ENCODE measurements at places on chromosomes 1 and 21. TPM values are rescaled to one million over a fixed set of nuclear protein-coding genes. Genes with fewer than 3 reads are reported as not detected.
A peak's percentile ranks its signal among the peaks of the same experiment; 100 is the strongest.

GRCh38 chr1:61125263-61125662, 42.9 kb downstream of the NFIA start:
- no peak for DNase-seq

- DNase-seq: no peak
These were observed 19.0 kb upstream of the VCAM1 start for GRCh38 chr1:100700586-100700985.

DNA sequence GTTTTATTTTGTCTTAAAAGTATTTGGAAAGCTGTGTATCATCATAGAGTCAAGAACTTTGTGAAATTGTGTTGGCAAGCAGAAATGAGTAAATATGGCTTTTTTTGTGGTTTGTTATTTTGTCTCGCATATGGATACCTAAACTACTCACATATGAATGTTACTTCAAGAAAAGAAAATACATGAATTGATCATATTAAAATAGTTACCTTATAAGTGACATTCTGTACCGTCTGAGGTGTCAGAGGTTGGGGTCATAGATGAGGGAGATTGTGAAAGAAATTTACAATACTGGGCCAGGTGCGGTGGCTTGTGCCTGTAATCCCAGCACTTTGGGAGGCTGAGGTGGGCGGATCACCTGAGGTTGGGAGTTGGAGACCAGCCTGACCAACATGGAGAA, 31.3 kb upstream of the AXDND1 start:
- DNase-seq: no peak

- no peak for DNase-seq
These were observed 9.8 kb downstream of the SLAMF7 start for GRCh38 chr1:160748878-160749269.

DNA sequence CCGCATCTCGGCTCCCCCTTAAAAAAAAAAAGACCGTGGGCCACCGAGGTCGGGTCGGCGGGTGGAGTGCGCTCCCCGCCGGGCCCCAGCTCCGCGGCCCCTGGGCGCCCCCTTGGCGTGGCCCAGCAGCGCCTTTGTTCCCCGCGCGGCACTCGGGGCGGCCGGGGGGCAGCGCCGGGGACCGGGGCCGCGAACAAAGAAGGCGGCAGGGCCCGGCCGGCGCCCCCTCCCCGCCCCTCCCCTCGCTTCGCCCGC, 571 bp downstream of the MARCKSL1 start:
- DNase-seq: no peak

- DNase-seq: peak; percentile 49
These were observed 10.6 kb downstream of the FCMR start for GRCh38 chr1:206911064-206911663.

- DNase-seq: no peak
These were observed 11.2 kb downstream of the PRMT2 start for GRCh38 chr21:46646541-46647154.

DNA sequence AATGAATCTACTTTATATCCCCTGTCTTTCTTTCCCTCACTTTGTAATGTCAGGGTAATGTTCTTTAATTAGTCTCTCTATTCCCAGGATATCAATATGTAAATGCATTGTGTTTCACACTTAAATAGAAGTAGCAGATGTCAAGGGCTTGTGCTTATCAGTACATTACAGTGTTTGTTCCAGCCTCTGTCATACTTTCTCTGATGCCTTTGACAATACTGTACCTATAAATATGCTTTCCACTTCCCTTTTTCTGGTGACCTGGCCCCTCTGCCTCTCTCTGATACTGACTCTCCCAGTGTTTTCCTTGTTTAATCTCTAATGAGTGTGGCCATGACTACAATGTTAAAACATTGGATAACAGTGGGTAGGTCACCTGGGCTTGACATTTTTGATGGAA, 862.0 kb upstream of the NEGR1 start:
- DNase-seq: no peak

DNA sequence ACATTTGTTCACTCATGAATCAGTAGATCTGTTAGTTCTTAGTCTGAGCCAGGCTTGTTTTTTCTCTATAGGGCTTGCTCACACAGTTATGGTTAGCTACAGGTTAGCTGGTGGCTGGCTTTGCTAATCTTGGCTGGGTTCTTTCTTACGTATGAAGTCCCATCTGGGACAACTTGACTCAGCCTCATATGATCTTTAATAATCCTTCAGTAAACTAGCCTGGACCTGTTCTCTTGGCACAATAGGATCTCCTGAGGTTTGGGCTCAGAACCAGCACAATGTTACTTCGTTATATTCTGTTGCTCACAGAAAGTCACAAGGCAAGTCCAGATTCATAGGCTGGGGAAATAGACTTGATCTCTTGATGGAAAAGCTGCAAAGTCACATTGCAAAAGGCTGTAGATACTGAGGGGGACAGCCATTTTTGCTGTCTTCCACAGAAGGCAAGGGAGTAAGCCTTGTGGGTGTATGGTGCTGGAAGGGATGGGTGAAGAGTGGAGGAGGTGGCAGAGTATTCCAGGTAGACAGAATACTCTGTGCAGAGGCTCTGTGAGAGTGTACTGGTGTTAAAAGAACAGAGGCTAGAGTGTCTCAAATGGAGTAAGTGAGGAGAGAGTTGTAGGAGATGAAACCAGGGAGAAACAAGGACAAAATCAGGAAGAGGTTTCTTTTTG, 24.4 kb downstream of the EFCAB7 start:
- DNase-seq: no peak

GRCh38 chr1:23793861-23794731, 3.2 kb downstream of the LYPLA2 start:
- no peak for DNase-seq

DNA sequence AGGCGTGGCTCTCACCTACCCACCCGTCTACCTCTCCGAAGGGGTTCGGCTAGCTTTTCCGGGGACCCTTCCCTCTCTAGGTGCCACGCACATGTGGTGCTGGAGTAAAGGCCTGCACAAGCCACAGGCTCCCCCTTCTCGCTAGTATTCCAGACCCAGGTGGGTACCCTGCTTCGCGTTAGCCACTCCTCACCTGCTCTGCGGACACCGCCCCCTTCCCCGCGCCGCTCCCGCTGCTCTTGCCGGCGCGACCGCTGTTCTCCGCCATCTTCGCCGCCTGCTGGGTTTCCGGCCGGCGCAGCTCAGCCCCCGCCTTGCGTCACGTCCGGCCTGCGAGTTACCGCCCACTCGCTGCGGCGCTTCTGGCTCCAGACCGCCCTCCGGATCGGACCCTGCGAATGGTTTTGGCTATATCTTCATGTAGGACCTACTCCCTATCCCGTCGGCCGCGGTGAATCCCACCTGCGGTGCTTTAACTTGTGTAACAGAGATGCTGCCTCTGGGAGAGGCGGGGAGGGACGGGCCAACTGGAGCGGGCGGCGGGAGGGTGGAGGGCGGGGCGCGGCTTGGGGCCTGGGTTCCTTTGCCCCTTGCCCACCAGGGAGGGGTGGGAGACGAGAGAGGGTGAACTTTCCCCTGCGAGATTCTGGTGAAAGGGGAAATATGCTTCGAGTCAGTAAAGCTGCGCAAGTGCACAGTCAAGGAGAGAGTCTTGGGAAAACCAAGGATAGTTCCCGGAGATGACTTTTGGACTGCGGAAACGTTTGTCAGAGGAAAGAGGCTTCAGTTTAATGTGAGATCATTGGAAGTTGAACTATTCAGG, at the start of the genes NIT1 and PFDN2:
NIT1 (plus strand) TSS at position 347 of the 823 bp plus-strand sequence; CDS start at position 419, 72 bp downstream.
PFDN2 (minus strand) TSS at position 279 of the 823 bp plus-strand sequence; CDS start at position 268, 11 bp downstream.
- peak; percentile 83 for DNase-seq

DNA sequence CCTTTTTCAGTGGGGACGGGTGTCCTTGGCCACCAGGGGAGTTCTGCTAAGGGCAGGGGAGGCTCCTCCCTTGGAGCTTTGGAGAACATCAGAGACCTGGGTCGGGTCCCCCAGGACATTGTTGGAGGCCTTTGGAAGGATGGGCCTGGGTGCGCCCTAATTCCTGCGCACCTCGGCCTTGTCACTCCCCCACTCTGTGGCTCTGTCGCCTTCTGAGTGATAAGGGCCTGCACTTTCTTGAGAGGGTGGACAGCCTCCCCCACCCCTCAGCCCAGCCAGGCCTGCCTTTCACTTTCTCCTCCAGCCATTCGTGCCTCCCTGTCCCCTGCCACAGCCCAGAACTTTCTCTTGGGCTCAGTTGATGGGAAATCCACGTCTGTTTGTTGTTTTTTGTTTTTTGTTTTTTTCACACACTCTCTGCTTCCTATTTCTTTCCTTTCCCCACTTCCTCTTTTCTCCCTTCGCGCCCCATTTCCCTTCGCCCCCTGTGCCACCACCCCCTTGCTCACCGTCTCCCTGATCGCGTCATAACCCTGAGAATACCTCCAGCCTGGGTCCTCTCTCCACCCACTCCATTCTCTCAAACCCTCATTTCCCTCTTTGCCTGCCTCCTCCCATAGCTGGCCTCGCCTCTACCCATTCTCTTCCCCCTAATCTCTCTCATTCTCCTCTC, 85.6 kb downstream of the PAX7 start:
- no peak for DNase-seq

- DNase-seq: no peak
These were observed at the start of gene SPRR1A for GRCh38 chr1:152983743-152984142. Gene SPRR1A (plus strand): TSS chr1:152984081. CDS start chr1:152985231, 1,150 bp downstream.

- DNase-seq: no peak
These were observed 241.8 kb upstream of the IRF2BP2 start for GRCh38 chr1:234851450-234852438.

GRCh38 chr1:226457307-226457712, 49.4 kb upstream of the PARP1 start:
- no peak for DNase-seq

GRCh38 chr1:159141584-159142390, 29.6 kb upstream of the CADM3 start:
- no peak for DNase-seq

DNA sequence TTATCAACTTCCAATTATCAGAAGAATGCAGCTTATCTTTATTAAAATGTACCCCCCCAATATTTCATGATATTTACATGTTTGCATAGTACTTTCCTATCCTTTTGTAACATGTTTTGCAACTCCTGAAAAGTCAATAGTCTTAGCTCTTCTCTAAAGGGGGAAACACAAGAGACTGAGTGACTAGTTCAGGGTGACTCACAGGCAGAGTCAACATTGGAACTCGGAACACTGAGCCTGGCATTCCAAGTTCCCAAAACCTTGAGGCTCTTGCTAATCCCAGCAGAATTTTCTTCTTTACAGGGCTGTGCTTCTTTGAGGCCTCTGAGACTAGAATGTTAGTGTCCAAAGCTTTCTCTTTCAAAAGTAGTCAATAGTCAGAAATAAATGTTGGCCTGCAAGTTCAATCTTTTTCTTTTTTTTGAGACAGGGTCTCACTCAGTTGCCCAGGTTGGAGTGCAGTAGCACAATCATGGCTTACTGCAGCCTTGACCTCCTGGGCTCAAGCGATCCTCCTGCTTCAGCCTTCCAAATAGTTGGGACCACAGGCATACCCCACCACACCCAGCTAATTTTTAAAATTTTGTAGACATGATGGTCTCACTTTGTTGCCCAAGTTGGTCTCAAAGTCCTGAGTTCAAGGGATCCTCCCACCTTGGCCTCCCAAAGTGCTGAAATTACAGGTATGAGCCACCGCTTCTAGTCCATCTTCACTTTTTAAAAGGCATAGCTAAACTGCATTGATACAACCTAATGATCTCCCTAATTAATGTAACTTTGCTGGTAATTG, 37.5 kb downstream of the ZNF281 start:
- peak; percentile 27 for DNase-seq

DNA sequence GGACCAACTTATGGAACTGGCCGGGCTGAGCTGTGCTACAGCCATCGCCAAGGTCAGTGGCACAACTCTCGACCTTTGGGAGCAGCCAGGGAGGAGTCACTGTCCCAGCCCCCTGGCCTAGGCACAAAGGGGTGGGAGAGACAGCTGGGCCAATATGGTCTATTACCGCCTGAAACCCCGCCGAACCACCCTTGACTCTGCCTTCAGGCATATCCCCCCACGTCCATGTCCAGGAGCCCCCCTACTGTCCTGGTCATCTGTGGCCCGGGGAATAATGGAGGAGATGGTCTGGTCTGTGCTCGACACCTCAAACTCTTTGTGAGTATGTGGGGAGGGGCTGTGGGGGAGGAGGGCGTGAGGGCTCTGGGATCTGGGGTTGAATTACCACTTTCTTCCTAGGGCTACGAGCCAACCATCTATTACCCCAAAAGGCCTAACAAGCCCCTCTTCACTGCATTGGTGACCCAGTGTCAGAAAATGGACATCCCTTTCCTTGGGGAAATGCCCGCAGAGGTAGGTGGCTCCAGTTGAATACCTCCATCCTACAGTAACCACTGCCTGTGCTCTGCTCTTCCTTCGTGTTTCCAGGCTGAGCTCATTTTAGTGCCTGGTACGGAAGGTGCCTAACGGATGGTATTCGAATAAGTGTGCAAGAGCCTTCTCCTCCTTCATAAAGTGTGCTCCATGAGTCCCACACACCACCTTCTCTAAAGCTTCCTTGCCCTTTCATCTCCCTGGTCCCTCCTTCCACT, 758 bp downstream of the NAXE start:
- DNase-seq: no peak

- no peak for DNase-seq
These were observed 88.8 kb upstream of the ARHGEF16 start for GRCh38 chr1:3365523-3366125.

DNA sequence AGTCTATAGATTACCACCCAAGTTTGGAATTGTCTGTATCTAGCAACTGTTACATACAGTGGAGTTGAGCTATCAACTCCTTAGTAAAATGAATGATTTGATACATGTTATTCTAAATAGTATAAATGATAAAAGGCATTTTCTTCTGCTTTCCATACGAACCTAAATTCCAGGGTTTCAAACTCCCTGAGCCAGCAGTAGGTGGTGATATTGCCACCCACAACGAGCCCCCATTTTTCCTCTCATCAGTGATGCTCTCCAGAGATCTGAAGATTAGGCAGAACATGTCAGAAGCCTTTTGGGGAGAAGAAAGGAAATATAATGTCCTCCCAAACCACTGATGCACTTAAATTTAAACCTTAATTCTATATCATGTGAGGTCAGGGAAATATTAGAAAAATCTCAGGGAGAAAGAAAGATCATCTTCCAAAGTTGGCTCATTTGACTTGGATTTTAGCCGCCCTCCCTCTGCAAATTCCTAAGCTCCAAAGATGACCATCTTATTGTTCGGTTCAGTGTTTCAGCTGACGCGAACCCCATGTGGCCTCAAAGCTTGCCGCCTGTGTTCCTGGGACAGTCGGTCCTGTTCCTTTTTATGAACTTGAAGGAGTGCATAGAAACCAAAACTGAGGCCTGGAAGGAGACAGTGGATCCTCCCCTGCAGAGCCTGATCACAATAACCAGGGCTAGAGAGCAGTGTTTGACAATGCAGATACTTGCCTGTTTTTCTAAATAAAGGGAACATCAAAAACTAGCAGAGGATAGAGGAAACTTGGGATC, 2.3 kb downstream of the EVA1C start:
- no peak for DNase-seq

- DNase-seq: no peak
These were observed 819.3 kb downstream of the PLA2G4A start for GRCh38 chr1:187648091-187648490.

Gene NEK2
- 1.3 TPM for total RNA-seq

Gene THRAP3
- 81.1 TPM for total RNA-seq

Gene FAAH
- total RNA-seq: 48.1 TPM

Gene KCNA3
- 3.5 TPM for total RNA-seq

Gene RPE65
- total RNA-seq: not detected

Gene CD1D
- total RNA-seq: 7.2 TPM

Gene PGBD5
- 3.5 TPM for total RNA-seq

Gene NIBAN1
- total RNA-seq: 129 TPM

Measured in mucosa of gallbladder (tissue), 1 donor.